ENCODE measurements at places on chromosomes 1 and 21.

- no peak for DNase-seq
These were observed 26.2 kb downstream of the ACOT11 start for GRCh38 chr1:54574158-54574778.

DNA sequence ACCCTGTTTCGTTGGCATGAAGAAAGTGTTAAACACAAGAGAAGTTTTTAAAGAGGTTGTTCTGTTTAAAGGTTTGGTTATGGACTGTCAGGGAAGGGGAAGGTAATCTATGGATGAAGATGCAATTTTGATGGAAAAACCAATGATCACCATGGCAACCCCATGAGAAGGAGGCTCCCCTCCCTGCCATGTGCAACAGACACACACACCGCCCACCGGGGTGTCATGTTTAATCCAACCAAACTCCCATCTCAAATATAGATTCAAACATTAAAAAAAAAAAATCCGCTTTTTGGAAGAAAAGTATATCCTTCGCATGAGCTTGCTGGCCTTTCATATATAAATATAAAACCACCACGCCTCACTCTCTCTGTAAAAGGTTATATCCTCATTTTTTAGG lies 80.9 kb upstream of the KRTAP19-8 start:
- DNase-seq, result no peak

- no peak for DNase-seq
These were observed 67.5 kb upstream of the ANGPTL1 start for GRCh38 chr1:178938101-178938958.

DNA sequence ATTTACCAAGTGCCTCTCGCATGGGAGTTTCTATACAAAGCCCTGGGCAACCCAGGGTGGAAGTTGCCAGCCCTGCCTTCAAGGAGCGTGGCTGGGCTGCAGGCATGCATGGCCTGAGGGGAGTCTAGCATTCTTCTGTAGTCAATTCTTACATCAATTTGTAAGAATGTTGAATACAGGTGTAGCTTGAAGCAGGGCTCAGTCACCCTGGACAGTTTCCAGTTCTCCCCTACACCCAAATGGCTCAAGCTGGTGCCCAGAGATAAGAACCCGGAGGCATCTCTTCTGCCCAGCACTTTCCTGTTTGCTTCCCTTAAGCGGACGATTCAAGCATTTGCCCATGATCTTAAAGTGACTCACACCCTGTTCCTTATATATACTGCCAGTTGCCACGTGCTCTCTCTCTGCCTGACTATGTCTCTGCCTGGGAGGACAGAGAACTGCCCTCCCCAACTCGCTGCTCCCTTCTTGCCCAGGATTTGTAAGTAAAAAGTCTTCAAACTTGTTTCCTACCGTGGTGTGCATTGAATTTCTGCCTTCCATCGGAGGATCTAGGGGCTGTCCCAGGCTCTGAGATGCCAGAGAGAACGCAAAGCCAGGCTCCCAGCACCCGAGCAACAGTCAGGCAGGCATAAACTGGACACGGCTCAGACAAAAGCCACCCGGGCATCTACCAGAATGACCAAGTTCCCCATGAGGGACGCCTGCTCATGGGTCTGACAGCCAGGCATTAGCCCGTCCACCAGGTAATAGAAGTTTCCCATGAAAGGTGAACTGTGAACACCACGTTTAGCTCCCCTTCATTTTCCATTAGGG lies 50.9 kb upstream of the AJAP1 start:
- DNase-seq, result no peak
